NCI-H187 treated with DMSO at 0.1 percent for 48 hours (cell line): ENCODE measurements at places on chromosomes 6 and 20.
A peak's percentile ranks its signal among the peaks of the same experiment; 100 is the strongest.

GRCh38 chr6:39319621-39320362, 2.7 kb downstream of the KCNK16 start:
- DNase-seq: no peak

- no peak for DNase-seq
These were observed 355.3 kb downstream of the RNF144B start for GRCh38 chr6:18742406-18742805.

- DNase-seq: no peak
These were observed 20.6 kb upstream of the CST3 start for GRCh38 chr20:23658336-23658735.

DNA sequence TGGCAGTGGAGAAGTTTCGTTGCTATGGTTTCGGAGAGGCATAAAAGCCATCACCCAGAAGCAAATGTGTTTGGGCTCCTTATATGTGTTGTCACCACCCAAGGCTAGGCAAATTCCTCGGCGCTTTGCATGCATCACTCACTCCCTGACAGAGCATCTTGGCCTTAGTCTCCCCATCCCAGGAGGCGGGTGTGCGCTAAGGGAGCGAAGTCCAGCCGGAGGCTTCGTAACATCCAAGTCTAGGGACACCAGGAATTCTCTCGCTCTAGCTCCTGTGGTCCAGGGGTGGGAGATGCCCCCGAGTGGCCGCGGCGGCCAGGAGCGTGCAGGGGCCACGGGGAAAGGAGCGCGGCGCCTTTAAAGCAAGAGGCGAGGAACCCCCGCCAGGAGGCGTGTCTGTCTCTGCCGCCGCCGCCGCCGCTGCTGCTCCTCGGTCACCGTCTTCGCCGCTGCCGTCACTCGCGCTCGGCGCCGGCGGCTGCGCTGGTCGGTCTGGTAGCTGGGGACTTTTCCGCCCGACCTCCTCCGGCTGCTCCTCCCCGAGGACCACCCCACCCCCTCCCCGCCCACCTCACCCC, at the start of gene GRIK2:
Gene GRIK2, plus strand, starts transcription at position 458 of the 578 bp plus-strand sequence.
- DNase-seq: no peak

GRCh38 chr20:8755340-8756118, 313.4 kb upstream of the PLCB4 start:
- DNase-seq: no peak

DNA sequence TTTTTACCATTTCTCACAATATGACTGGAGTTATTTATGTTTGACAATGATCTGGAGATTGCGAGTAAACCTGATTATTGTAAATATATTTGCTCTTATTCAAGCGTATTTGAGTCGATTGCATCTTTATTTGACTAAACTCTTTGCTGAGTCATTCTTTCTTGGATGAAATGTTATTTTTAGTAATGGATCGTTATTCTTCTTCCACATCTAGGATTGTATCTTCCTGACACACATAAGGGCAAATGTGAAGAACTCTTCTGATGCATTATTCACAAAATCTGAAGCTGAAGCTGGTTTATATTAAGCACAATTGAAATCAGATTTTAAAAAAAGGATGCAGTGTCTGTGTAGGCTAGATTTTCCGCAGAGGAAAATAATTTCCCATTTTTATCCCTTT, 68.2 kb downstream of the SEL1L2 start:
- DNase-seq: no peak

DNA sequence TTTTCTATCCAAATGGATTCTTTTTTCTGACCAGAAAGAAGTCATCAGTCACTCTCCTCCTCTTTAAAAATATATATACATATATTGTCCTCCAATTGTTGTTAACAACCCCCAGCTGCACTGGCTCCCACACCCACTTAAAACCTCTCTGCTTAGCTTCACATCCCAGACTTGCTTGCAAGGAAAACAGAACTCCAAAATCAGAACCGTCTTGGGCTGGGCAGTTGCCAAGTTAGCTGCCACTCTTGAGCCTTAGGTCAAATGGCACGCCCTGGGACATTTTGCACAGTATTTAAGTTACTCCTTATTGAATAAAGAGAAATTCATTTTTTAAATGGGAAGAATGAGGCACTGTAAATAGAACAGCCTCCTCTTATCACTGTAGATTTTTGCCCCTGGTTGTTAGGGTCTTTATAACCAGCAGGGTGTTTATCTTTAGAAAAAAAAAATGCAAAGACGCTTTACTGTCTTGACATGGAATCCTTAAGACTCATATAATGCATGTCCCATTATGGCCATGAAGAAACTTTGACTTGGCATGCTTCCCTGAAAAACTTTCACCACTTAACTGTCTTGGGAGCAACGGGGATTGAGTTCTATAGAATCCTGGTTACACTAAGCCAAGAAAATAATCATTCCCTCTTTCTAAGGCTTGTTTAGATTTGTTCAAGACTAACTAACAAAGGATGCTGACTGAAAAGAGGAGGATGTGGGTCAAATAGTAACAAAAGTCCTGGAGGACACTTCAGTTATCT, 204.5 kb downstream of the ISM1 start:
- no peak for DNase-seq

- no peak for DNase-seq
These were observed at the start of gene C6orf15 for GRCh38 chr6:31112478-31112877. TSS of gene C6orf15 (minus strand) at chr6:31112575. CDS start at chr6:31112555, 20 bp downstream.

GRCh38 chr6:63553208-63553607, 19.1 kb upstream of the LOC128125822 start:
- DNase-seq: no peak

GRCh38 chr6:133787122-133787521, 101.8 kb upstream of the TCF21 start:
- DNase-seq: no peak

GRCh38 chr20:33561692-33562601, 72.1 kb downstream of the CBFA2T2 start:
- DNase-seq: peak; percentile 57

GRCh38 chr6:2693231-2693630, 57.5 kb downstream of the MYLK4 start:
- no peak for DNase-seq

DNA sequence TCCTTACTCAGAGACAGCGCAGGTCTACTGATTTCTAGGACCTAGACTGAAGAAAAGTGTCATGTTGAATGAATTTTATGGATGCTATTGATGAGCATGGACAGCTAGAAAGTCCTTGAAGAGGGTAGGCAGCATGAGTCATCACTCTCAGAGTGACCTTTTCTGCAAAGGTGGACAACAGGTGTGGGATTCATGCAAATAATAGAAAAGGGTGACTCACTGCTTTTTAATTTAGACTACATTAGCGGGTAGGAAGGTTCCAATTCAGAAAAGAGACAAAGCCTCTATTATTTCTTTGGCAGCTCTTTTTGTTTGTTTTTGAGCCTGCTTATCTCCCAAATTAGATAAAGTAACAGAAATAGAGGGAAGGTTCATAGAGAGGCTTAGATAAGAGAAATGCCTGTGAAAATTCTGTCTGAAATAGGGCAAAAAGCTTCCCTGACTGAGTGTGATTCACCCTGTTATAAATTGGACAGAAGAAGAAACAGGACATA, 191.4 kb downstream of the TENT5A start:
- DNase-seq: no peak

DNA sequence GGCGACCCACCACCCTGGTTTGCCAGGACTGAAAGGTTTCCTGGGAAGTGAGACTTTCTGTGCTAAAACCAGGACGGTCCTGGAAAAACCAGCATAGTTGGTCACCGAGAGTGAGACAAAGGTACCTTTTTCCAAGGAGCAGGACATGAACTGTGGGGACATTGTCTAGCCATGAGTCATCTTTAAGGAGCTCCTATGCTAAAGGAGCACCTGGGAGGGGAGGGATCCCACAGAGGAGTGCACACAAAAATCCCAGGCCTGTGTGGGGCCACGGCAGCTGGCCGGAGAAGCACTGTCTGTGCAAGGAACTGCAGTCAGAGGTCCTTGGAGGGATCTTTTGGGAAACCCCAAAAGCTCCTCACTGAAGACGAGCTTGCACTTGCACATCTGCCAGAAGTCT, 109.1 kb upstream of the PLEKHG1 start:
- DNase-seq: no peak

DNA sequence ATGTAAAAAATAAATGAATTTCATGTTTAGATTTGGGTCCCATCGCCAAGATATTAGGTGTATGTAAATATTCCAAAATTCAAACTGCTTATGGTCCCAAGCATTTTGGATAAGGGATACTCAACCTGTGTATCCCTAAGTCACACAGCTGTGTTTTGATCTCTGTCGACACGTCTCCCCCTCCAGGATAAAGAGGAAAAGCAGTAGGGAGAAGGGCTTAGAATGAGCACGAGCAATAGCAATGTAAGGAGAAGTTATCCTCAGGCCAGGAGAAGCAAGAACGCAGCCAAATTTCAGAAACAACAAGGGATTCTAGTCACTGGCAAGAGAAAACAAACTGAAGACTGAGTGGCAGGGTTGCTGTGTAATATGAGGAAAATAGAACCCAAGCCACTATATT, 181.2 kb downstream of the AIG1 start:
- DNase-seq: no peak

- DNase-seq: no peak
These were observed 195.3 kb downstream of the GJA1 start for GRCh38 chr6:121630716-121631115.

DNA sequence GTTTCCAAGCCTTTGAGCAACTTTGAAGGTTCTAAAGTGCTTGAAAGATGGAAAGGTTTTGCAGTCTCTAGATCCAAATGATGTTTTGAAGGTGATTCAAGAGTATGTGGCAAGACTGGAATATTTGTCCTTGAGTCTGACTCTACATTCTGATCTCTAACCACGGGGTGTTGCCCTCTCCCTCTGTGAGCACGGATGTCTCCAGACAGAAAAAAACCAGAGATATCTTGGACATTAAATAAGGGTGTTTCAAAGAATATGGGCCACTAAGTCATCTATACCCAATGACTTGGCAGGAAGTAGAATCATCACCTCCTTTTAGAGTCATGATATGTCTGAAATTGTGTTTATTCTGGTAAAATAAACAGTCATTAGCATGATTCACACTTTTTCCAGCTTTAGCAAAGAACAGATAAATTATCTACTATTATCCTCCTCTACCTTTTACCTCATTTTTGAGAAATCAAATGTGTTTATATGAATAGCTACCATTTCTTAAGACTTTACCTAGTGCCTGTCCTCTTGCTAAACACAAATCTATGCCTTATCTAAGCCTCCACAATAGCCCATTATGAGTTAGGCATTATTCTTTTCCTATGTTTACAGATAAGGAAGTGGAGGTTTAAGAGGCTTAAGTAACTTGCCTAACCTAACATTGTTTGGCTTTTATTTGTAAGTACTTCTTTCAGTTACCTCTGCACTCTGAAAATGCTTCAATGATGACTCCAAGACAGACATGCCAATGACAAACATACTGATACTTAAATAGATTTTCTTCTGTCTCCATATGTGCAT, 384.4 kb downstream of the BMP2 start:
- DNase-seq: no peak

DNA sequence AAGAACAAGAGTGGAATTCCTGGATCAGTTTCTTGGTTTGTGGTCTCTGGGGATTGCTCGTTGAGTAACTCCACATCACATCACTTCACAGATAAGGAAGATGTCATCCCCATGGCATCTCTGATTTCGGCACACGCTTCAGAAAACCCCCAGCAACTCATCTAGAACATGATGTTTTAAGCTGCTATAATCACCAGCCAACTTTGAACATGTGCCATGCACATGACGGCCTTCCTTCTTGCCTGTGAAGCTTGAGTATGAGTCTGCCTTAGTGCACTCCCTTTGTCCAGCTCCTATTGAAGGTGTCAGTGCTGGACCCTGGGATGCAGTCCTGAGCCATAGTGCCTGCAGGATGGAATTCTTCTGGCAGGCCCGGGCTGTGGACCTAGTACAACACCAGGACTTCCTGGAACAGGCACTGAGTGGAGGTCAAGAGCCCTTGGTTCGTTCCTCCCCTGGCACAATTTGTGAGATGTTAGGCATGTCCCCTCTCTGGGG, 231.5 kb upstream of the SUPT3H start:
- DNase-seq: no peak

DNA sequence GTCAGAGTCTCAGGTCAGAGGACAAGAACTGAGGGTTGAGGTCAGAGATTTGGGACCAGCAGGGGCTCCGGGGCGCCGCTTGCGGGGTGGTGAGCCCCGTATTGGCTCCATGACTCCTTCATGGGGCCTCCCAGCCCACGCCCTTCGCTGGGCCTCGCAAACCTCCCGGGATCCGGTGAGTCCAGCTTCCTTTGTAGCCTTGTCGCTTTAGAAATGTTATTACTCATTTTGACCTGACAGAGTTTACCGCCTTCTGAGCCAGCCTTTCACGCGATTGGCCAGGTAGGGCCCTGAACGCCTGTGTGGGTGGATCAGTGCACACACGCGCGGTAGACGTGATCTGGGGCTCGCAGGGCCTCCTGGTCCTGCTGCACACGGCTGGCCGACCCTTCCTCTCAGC, 181.1 kb downstream of the ERMARD start:
- DNase-seq: no peak

DNA sequence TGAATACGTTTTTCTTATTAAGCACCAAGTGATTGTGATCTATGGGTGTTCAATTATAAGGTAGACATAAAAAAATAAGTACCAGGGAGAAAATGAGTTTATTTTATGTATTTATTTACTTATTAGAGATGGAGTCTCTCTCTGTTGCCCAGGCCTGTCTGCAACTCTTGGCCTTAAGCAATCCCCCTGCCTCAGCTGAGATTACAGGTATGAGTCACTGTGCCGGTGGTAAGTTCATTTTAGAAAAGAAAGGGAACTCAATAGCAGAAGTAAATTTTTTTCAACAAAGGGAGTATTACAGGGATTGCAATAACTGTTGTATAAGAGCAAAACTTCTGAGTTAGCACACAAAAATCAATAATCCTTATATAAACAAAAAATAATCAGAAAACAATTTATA, 98.7 kb upstream of the FUT9 start:
- no peak for DNase-seq

DNA sequence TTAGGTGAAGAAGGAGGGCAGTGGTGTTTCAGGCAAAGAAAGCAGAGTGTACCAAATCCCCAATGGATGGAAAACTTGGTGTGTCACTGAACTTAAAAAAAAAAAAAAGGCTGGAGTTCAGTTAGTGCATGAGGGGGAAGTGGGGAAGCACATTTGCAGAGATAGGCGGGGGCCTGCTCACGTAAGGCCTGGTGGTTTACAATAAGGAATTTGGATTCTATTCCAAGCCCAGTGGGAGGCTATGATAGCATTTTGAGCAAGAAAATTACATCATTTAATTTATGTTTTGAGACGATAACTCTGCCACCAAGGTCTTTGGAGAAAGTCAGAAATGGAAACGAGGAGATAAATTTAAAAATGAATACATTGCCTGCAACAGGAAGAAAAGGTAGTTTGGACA, 225.5 kb downstream of the EYA4 start:
- no peak for DNase-seq

GRCh38 chr6:67887747-67888545, 747.1 kb upstream of the ADGRB3 start:
- no peak for DNase-seq

- DNase-seq: no peak
These were observed 1.7 kb upstream of the SLC12A5 start for GRCh38 chr20:46027245-46027853.

GRCh38 chr20:50538276-50538675, 28.1 kb downstream of the PTPN1 start:
- no peak for DNase-seq
